ENCODE measurements at places on chromosomes 7 and 10. TPM values are rescaled to one million over a fixed set of nuclear protein-coding genes. Genes with fewer than 3 reads are reported as not detected.

GRCh38 chr10:132194726-132195125, 8.0 kb downstream of the DPYSL4 start:
- no peak for DNase-seq

The WASHC2A gene
- total RNA-seq = 38.3 TPM

GRCh38 chr7:121078701-121079227, 90.3 kb downstream of the CPED1 start:
- no peak for DNase-seq

The CDK5 gene
- total RNA-seq = 25.3 TPM

- no peak for DNase-seq
Measured at GRCh38 chr7:3616306-3616705, 315.3 kb downstream of the SDK1 start.

DNA sequence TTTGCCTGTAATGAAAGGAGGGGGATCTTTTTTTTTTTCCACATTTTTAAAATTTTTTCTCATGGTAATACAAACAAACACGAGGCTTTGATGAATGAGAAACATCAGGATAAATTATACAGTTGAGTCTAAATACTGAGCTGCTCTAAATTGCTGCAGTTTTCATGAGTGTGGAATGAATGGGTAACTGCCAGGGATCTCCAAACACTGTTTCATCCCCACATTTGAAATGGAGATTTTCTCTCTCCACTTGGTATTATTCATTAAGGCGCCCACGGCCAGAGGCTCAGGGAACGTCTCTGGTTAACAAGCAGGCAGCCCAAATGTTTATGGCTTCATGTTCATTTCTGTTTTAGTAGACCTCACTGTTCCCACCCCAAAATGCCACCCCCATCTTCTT, 717.1 kb downstream of the GRID1 start:
- DNase-seq = no peak

The HDAC9 gene
- total RNA-seq = 5.6 TPM

GRCh38 chr10:63759335-63759734, 238.1 kb downstream of the REEP3 start:
- DNase-seq = no peak

- no peak for DNase-seq
Measured at GRCh38 chr10:14191407-14191806, 139.3 kb downstream of the FRMD4A start.

The SORCS3 gene
- total RNA-seq = not detected

- DNase-seq = no peak
Measured at GRCh38 chr7:155864991-155865690, 52.9 kb upstream of the SHH start.

DNA sequence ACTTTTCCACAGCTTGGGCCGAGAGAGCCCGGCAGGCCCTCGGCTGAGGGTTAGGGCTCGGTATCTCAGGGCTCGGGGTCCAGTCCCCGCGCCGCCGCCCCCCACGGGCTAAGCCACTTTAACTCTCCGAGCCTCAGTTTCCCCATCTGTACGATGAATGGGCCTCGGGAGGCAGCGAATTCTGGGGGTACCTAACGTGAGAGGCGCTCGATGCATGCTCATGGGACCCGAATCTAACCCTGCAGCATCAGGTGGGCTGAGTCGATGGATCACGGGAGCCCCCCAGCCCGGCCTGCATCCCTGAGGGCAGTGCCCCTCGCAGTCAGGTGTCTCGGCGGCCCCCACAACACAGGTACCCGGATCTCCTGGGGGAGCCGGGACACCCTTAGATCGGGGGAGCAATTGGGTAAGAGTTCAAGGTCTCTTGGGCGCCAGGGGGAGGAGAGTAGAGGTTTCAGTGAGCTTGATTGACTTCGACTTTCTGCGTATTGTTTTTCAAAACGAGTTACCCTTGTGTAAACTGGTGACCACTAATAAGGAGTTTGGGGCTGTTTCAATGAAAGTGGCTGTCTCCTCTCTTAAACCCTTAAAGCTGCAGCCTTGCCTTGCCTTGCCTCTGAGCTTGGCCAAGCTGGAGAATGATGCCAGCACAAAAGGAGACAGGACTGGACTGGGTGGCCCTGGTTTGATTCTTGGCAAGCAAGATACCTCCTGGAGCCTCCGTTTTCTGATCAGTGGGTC, 631 bp downstream of the POR start:
- peak; percentile 46 for DNase-seq

The PON3 gene
- total RNA-seq = not detected

DNA sequence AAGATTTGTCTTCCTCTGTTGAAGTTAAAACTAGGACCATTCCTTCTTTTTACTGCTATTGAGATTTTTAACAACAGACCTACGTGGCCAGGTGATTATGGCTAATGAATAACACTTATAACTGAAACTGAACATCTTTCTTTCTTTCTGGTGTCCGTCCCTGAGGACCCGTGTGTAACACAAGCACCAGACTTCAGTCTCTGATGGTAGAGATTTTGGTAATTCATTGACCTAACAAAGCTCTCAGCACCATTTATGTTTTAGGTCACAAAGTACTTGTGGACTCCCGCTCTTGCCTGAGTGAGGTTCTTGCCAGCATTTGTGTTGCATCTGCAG, 40.4 kb upstream of the TMEM229A start:
- no peak for DNase-seq

The ZNF727 gene
- total RNA-seq = not detected

The ADAM22 gene
- 3.9 TPM for total RNA-seq

DNA sequence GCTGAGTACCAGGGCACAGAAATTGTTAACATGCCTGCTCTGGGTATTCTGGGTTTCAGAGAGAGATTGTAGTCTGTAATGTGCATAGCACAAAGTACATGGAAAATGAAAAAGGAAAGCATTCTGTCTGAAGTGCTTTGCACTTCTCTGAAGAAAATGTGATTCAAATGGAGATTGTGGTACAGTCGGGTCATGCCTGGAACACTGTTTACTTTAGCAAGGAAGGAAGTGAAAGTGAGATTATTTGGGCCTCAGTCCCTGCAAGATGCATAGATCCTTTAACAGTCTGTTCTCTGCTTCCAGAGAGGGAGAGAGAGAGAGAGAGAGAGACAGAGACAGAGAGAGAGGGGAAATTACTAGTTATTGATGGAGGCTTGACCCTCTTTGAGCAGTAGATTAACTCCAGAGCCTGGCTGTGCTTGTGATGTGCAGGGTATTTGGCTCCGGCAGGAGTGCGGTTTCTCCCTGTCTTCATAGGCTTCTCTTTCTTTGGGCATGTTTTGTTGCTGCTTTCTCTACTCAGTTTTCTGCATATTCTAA, 5.4 kb downstream of the VWC2 start:
- peak; percentile 67 for DNase-seq

DNA sequence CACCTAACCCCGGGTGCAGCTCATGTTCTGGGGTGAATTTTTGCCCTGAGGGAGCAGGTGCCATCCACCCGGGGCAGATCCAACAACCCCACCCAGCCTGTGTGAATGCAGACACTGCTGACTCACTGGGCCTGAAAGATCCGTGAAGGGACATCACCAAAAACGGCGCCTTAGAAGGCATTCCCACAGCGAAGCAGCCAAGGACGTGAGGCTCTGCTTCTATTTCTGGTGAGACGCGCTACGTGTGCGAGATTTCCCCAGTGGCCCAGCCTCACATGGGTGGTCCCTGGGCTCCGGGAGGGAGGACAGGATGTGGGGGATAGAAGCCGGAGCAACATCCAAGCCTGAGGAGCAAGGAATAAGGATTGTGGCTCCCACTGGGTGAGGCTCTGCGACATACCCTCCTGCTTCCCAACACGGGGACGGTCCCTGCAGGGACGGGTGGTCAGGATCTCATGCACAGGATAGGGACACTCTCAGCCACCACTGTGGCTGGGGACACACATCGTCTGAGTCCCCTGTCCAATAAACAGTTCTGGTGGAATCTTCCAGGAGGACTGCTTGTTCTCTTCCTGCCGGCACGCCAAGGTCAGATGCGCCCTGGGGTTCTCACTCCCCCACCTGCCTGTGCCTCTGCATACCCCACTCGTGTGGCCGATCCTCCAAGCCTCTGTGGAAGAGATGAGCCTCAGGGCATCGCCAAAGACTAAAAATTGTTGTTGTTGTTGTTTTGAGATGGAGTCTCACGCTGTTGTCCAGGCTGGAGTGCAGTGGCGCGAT, 70.2 kb downstream of the ZRANB1 start:
- no peak for DNase-seq

The GNGT1 gene
- not detected for total RNA-seq

The UCMA gene
- not detected for total RNA-seq

The PRKG1 gene
- 68.3 TPM for total RNA-seq

The SPDYE16 gene
- not detected for total RNA-seq

The SEMA3A gene
- total RNA-seq = 0.34 TPM

The FOXI2 gene
- not detected for total RNA-seq

The SLC16A12 gene
- total RNA-seq = not detected

The TCTN3 gene
- total RNA-seq = 46.0 TPM

GRCh38 chr7:112450807-112451761, 824 bp downstream of the IFRD1 start:
- peak; percentile 98 for DNase-seq

The CACNB2 gene
- total RNA-seq = not detected

The LIPA gene
- total RNA-seq = 23.0 TPM

- DNase-seq = peak; percentile 47
Measured at GRCh38 chr7:140625908-140626868, 14.4 kb downstream of the DENND2A start.

- DNase-seq = no peak
Measured at GRCh38 chr7:64863969-64864368, 39.1 kb upstream of the ZNF273 start.

DNA sequence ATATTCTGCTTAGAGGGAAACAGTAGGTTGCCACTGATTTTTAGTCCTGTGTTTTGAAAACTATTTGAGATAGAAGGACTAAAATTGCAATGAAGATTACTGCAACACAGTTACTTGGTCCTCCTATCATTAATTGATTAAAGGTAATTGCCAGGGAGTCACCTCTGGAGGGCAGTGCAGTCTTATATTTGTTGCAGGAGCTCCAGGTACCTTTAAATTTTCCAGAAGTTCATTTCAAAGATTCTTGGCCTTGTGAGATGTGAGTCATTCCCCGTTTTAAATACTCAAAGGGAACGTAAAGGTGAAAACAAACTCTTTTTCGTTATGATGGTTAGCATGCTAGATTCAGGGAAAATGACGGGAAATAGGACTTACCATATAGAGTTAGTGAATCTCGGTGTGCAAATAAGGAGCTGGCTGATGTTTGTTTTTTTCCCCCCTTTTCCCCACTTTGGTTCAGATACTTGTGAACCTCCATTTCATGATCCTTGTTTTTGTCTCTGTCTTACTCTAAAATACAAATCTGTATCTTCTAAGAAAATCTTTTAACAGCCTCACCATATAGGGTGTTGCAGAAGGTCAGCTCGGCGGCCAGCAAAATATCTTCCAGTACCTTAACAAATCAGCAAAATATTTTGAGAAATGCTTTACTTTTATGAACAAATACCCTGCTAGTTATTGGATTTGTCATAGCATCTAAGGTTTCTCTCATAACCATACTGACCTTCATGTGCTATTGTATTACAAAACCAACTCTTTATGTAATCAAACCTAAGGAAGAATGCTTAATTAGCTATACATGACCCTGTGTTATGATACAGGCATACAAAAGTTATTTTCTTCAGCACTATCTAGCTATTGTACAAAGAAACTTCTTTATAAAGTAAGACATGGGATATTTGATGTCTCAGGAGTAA, 143.0 kb upstream of the HDAC9 start:
- DNase-seq = peak; percentile 73

GRCh38 chr10:20492447-20492846, 404.7 kb downstream of the NEBL start:
- no peak for DNase-seq

GRCh38 chr7:45663965-45664633, 89.9 kb downstream of the ADCY1 start:
- DNase-seq = no peak
